ENCODE measurements at places on chromosomes 6 and 20.
A peak's percentile ranks its signal among the peaks of the same experiment; 100 is the strongest.

- no peak for DNase-seq
These were observed 2.8 kb downstream of the HLA-F start for GRCh38 chr6:29726001-29726400.

DNA sequence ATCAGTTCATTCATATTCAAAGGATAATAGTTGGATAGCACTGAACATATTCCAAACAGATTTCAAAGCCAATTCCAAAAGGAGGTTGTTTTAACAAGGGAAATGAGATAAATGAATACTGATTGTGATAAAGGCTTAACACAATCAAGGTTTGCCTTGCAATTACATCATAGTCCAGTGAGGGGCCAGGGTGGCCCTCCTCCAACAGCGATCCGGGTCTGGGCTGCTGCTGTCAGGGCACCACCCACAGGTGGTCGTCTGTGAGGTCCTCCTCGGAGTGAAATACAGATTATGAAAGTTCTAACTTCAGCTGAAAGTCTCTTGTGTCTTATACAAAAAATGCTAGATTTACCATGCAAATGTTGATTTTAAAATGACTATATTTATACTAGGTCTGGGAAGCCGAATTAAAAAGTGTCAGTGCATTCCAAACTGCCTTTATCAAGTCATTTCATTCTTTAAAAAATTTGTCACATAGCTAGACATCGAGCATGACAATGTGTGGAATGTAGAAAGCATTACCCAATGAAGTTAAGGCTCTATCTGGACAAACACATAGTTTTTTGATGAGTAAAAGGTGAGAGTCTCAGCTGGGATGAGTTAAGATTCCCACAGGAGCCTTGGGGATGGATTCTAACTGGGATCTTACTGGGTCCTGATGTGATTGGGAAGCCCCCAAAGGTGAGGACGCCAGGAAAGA lies 65.9 kb upstream of the SLC22A23 start:
- DNase-seq = no peak

- no peak for DNase-seq
These were observed 27.1 kb upstream of the TASP1 start for GRCh38 chr20:13665709-13666395.

- no peak for DNase-seq
These were observed 63.7 kb upstream of the CCN6 start for GRCh38 chr6:111990214-111990613.

DNA sequence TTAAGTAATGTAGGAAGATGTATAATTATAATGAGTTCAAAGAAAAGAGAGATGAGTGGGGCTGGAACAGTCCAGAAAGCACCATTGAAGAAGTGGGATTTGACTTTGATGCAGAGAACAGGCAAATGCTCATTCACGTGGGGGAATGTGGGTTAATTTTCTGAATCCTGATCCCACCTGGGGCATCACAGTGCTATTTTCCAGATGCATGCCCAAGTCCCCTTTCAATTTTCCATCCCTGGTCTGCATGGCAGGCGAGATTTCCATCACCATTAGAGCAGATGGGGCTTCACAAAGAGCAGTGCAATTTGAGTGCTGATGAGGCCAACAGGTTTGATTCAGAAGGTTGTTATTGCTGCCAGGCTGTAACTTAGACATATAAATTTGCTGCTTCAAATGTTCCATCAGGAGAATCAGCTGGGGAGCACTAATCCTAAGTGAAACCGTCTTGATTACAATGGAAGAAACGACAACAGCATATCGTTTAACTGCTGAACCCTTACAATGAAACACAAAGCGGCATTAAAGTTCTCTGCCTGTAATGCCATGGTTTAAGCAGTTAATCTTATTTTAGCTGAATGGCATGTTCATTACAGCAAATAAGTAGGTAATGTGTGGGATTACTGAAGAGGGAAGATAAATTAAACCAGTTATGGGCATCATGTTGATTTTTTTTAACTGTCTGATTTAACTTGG lies 45.2 kb downstream of the OSTM1 start:
- no peak for DNase-seq

GRCh38 chr6:163306000-163306399 lies 108.5 kb upstream of the QKI start:
- no peak for DNase-seq

DNA sequence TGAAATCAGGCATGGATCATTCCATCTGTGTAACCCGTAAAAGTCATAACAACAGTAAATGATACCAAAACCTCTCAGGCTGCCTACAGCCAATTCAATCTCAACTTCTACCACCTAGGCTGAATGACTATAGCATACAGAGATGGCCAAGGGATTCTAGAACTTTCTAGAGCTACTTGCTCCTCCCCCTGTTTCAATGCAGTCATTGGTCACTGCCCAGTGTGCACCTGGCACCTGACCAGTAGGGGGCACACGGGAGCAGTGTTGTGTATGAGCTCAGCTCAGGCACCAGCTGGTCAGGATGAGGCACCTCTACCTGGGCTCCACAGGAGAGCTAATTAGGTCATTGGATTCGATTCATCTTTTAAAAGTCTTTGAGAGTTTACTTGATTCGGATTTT lies 86.2 kb downstream of the PLEKHG1 start:
- DNase-seq = no peak

DNA sequence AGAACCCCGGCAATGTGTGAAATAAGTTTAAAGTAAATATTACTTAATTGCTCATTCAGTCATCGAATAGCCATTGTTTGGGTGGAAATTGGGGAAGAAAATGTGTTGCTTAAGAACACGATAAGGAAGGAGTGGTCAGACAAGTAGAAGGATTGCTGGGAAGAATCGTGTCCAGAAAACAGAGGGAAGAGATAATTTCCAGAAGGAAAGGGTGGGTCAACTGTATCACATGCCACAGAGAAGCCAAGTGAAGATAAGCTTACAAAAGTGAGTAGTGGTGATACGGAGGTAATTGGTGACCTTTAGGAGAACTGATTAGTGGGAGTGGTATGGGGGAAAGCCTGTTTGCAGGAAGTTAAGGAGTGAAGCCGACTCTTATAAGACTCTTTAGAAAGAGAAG lies 306.2 kb downstream of the SOX4 start:
- no peak for DNase-seq

DNA sequence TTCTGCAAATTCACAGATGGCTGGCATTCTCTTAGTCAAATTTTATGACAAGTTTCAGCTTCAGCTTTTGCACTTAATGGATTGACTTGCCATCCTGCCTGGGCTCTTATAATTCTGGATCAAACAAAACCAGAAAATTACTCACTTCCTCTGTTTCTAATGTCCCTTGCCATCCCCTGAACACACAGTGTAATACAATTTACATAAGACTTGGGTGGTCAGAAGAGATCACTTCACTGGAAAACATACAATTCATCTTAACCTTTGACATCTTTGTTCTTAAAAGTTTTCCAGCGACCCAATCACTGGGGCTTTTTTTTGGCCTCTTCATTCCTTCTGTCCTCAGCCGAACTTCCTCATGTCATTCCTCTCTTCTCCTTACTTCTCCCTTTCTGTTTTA lies 199.0 kb downstream of the ARHGAP18 start:
- DNase-seq = no peak

DNA sequence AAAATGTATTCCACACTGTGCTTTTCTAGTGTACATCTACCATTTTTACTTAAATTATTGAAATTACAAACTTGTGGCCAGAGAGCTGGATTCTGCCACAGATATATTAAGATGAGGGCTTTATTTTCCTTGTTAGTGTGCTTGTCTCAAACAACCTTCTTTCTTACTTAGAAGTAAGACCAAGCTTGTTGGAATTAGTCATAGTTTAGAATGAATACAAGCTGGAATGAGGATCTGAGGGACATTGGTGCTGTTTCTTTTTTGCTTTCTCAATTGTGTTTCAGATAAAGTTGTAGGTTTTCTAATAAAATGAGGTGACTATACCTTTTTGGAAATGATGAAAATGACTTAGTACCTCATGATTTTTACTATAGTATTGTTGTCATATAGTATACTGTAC lies 40.3 kb downstream of the UBR2 start:
- no peak for DNase-seq

GRCh38 chr6:14128012-14128411 lies 10.4 kb downstream of the CD83 start:
- no peak for DNase-seq

- DNase-seq = no peak
These were observed 502 bp upstream of the GNAS start for GRCh38 chr20:58851969-58852458.

- no peak for DNase-seq
These were observed 86.7 kb upstream of the CHD6 start for GRCh38 chr20:41704896-41705295.

DNA sequence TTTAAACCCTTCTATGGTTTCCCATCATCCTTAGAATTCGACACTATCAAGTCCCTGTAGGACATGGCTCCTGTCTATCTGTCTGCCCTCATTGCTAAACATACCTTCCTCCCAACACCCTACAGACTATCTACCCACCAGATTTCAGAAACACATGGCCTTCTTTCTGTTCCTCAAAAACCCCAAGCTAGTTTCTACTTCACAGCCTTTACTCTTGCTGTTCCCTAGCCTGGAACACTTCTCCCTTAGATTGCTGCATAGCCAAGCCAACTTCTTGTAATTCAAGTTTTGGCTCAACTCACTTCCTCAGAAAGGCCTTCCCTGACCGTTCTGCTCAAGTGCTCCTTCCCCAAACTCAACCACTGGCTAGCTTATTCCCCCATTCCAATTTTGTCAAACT lies 156.2 kb downstream of the BTBD9 start:
- DNase-seq = no peak

DNA sequence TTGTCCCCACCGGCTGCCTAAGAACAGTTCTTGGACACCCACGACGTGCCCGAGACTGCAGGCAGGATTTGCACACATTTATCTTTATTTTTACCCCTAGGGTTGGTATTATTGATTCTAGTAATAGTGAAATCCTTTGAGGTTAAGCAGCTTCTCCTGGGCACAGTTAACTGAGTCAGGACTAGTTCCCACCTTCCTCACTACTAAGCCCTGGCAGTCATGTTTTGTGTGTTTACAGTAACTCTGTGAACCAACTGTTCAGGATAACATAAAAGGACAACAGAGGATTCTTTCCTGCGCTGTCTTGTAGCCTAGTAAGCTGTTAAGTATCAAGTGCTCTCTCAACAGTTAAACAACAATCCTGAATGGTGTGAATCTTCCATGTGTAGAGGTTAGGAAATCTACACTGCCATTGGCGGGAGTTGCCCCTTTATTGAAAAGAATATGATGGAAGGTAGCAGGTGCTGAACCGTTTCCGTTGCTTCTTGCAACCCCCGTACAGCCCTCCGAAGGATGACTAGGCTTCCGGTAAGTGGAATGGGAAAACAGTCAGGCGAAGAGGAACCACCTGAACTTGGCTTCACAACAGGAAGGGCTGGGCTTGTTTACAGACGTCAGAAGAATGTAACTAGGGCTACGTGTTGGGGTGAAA lies 979 bp upstream of the SOD2 start:
- no peak for DNase-seq

DNA sequence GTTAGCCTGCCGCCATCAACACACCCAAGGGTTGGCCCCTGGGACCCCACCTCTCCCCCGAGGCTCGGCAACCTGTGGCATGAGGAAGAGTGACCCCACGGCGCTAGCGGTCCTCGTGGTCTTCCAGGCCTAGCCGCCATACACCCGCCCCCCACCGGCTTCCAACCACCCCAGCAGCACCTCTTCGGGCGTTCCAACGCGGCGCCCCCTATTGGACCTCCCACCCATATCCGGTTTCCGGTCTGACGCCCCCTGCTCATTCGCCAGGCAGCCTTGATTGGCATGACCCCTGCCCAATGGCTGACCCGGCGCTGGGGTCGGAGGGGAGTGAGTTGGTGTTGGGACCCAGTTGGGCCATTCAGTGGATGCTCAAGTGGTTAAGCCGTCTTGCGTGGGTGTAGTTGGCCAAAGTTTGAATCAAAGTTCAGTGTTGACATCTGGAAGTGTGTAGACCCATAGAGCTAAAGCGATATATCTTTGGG lies at the start of gene GNAS-AS1:
Gene GNAS-AS1, minus strand, starts transcription at position 210 of the 482 bp plus-strand sequence.
- DNase-seq = peak; percentile 68

GRCh38 chr6:118668761-118669385 lies 17.5 kb upstream of the CEP85L start:
- DNase-seq = no peak
